Stimulated activated CD4-positive, alpha-beta T cell treated with anti-CD3 and anti-CD28 coated beads, Interleukin-15, amount 100 ng/mL, for 24 hours (primary cell): ENCODE measurements at places on chromosomes 3 and 15.

GRCh38 chr15:90165659-90166489, 35.3 kb upstream of the SEMA4B start:
- DNase-seq, result peak; percentile 79

- peak; percentile 63 for DNase-seq
Observed at GRCh38 chr15:99105514-99106341, 848 bp downstream of the SYNM start.

DNA sequence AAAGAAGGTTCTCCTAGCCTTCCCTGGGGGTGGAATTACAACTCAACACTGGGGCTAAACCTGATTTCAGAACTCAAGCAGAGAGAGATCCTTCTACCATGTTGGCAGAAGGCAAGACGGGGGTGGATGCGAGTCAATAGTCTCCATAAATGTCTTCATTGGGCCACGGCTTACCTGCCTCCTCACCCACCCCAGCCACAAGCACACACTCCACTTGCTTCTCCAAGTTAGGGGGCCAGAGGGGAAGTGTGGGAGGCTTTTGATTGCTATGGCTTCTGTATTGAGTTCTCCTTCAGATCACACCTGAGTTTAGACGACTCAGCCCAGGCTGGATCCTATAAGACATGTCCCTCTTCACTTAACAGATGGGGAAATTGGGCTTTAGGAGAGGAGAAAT, 178.9 kb downstream of the UACA start:
- no peak for DNase-seq

- peak; percentile 44 for DNase-seq
Observed at GRCh38 chr3:143951351-143951971, 20.2 kb upstream of the DIPK2A start.

DNA sequence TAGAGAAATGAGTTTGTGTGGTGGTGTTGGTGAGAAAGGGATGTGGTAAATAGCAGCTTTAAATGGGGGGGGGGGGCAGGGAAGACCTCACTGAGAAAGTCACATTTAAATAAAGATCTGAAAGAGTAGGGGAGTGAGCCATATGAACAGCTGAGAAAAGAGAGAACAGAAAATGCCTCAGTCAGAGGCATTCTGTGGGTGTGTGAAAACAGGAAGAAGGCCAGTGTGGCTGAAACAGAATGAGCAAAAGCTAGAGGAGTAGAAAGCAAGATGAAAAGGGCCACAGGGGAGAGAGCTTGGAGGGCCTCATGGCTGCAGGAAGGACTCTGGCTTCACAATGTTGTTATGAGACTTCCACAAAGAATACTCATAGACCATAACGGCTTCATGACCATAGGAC, 783.3 kb downstream of the ZPLD1 start:
- no peak for DNase-seq

DNA sequence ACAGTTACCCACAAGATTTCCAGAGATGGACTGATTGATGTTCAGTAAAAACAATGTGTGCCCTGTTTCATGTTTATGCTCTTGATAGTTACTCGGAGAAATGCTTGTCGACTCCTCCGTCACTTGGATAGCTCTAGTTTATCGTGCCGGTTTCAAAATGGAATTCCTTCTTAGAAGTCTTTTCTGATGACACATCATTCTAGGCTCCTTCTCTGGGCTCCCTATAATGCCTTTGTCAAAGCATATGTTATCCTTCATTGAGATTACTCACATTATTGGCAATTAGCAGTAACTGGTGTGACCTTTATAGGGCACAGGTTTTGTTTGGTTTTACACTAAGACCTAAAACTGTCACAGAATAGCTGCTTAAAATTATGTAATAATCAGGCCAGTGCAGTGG, 201.8 kb downstream of the CNTN6 start:
- DNase-seq, result no peak

- no peak for DNase-seq
Observed at GRCh38 chr15:95365511-95366107, 964.9 kb upstream of the NR2F2 start.

DNA sequence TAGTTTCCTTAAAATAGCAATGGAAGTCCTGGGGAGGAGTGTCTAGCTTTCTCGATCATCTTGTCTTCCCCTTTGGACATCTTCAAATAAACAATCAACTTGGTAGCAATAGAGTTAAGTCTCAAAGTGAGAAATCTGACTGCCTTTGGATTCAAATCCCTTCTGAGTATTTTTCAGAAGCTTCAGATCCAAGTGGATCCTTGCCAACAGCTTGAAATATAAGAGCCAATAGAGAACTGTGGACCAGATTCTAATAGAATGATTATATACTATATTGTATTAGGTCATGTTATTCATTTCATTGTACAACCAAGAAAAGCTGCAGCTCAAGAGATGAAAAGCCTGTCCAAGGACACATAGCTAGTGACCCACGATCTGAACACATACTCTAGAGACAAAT, 60.2 kb downstream of the SYNPR start:
- DNase-seq, result no peak

DNA sequence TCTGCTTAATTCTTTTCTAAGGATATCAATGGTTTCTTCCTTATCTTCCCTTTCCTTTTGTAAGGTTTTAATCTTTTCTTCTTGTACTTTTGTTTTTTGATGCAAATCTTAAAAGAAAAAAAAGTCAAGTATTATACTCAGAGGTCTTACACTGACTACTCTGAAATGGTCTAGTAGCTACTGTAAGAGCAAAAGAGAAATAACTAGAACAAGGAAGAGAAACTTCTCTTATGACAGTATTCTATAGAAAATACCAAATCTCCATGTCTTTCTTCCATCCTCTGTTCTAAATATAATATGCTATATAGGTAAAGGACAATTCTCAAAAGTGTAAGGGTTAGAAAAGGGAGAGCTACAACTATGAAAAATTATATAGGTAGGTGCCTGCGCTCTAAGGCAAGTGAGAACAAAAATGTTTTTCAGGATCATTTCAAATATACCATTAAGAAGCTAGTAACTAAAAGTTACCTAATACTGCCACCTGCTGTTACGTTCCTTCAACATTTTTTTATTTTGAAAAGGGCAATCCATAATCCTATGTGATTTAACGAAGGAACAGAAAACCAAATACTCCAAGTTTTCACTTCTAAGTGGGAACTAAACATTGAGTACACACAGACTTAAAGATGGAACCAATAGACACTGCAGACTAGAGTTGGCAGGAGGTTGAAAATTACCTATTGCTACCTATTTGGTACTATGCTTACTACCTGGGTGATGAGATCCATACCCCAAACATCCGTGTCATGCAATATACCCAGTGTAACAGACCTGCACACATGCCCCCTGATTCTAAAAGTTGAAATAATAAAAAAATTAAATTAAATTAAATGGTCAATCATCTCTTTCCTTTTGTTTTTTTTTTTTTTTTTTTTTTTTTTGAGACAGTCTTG, 36.7 kb downstream of the CIP2A start:
- no peak for DNase-seq
